Endothelial cell of coronary artery (primary cell): ENCODE measurements at places on chromosomes 5 and 9. TPM values are rescaled to one million over a fixed set of nuclear protein-coding genes. Genes with fewer than 3 reads are reported as not detected.

The TMEM267 gene
- total RNA-seq: 10.7 and 12.8 TPM in 2 replicates

The TNFSF8 gene
- total RNA-seq: not detected in 2 replicates

The C5orf52 gene
- total RNA-seq: not detected in 2 replicates

The OSMR gene
- total RNA-seq: 9.7 and 54.0 TPM in 2 replicates

The OCLN gene
- total RNA-seq: 3.4 and 4.1 TPM in 2 replicates

The SPINK13 gene
- total RNA-seq: not detected in 2 replicates

The KIF20A gene
- total RNA-seq: 24.5 and 60.4 TPM in 2 replicates

The PLPP7 gene
- 0.90 and 3.3 TPM in 2 replicates for total RNA-seq

The SPOCK1 gene
- 198 and 423 TPM in 2 replicates for total RNA-seq

The SV2C gene
- not detected in 2 replicates for total RNA-seq

The KIF4B gene
- 0.19 and 0.27 TPM in 2 replicates for total RNA-seq

The FOXD4L5 gene
- 0.09 TPM in 2 replicates for total RNA-seq

The UIMC1 gene
- total RNA-seq: 38.8 and 47.2 TPM in 2 replicates

The NSUN2 gene
- 70.7 and 85.0 TPM in 2 replicates for total RNA-seq

The SLC6A19 gene
- not detected in 2 replicates for total RNA-seq

The FUBP3 gene
- total RNA-seq: 33.2 and 39.0 TPM in 2 replicates

The STK32A gene
- under 0.01 and 0.38 TPM in 2 replicates for total RNA-seq

The RORB gene
- under 0.01 TPM in 1 of 2 replicates, not detected in the other for total RNA-seq

The HTR1A gene
- total RNA-seq: 0.09 TPM in 1 of 2 replicates, not detected in the other

The SYNPO gene
- total RNA-seq: 10.0 and 39.4 TPM in 2 replicates

The SMIM33 gene
- total RNA-seq: not detected in 2 replicates

The AHRR gene
- total RNA-seq: 6.1 and 9.4 TPM in 2 replicates

The PRSS3 gene
- total RNA-seq: 16.2 and 53.4 TPM in 2 replicates

The IFNB1 gene
- not detected in 2 replicates for total RNA-seq

The NSG2 gene
- not detected in 2 replicates for total RNA-seq

The AQP7 gene
- total RNA-seq: 0.09 TPM in 1 of 2 replicates, not detected in the other

The CDH18 gene
- under 0.01 and 0.18 TPM in 2 replicates for total RNA-seq
